ENCODE measurements at places on chromosomes 1 and 21. TPM values are rescaled to one million over a fixed set of nuclear protein-coding genes. Genes with fewer than 3 reads are reported as not detected.

Gene C1QC
- 8.2 TPM for total RNA-seq

- H3K27ac ChIP-seq = no peak overlapping the region
- H3K27me3 ChIP-seq = no peaks in the 10 kb centered on the region
- DNase-seq = no peak
- H3K36me3 ChIP-seq = no peaks in the 10 kb centered on the region
These were observed 12.7 kb upstream of the IKBKE start for GRCh38 chr1:206457408-206458120.

GRCh38 chr1:40983286-40983685 lies 3.8 kb downstream of the CTPS1 start:
- no peak for DNase-seq
- H3K36me3 ChIP-seq = no peaks in the 10 kb centered on the region
- no peak overlapping the region for H3K4me3 ChIP-seq
- no peaks in the 10 kb centered on the region for H3K27me3 ChIP-seq
- H3K27ac ChIP-seq = peak overlapping the region; percentile 98
- peaks cover 5% of the 10 kb centered on the region for H3K4me1 ChIP-seq

- peak overlapping the region; percentile 53 for H3K4me3 ChIP-seq
- H3K27me3 ChIP-seq = no peaks in the 10 kb centered on the region
- DNase-seq = no peak
- H3K27ac ChIP-seq = peak overlapping the region; percentile 96
- H3K36me3 ChIP-seq = no peaks in the 10 kb centered on the region
These were observed 521 bp upstream of the CDC7 start for GRCh38 chr1:91499904-91500755.

DNA sequence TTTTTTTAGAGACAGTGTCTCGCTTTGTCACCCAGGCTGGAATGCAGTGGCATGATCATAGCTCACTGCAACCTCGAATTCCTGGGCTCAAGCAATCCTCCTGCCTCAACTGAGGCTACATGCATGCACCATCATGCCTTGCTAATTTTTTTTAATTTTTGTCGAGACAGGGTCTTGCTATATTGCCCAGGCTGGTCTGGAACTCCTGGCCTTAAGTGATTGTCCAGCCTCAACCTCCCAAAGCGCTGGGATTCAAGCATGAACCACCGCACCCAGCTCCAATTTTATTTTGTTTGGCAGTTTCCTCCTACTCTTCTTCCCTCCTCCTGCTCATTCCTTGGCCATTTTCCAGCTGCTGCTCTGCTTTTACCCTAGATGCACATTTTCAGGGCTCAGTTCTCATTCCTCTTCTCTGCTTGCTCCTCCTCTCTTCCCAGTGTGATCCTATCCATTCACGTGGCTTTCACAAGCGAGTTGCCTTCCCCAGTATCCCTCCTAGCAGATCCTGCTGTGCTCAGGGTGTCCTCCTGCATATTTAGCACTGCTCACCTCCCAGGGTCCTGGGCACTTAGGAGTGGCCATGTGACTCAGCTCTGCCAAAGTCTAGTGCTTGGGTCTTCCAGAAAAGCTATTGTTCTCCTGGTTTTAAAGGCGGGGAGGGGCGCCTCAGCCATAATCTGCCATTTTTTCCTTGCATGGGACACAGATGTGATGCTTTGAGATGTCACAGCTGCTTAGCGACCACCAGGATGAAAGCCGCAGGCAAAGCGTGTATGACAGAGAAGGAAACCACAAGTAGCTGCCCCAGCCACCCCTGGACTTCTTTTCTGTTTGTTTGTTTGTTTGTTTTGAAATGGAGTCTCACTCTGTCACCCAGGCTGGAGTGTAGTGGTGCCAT lies 33.7 kb downstream of the PSEN2 start:
- peak; percentile 62 for DNase-seq
- no peaks in the 10 kb centered on the region for H3K36me3 ChIP-seq
- no peaks in the 10 kb centered on the region for H3K4me1 ChIP-seq
- H3K27me3 ChIP-seq = no peaks in the 10 kb centered on the region
- H3K4me3 ChIP-seq = no peak overlapping the region

- H3K27me3 ChIP-seq = no peaks in the 10 kb centered on the region
- H3K27ac ChIP-seq = no peak overlapping the region
- H3K4me3 ChIP-seq = no peak overlapping the region
- DNase-seq = no peak
- H3K36me3 ChIP-seq = no peaks in the 10 kb centered on the region
- peaks cover 1% of the 10 kb centered on the region for H3K4me1 ChIP-seq
These were observed 19.5 kb downstream of the USP25 start for GRCh38 chr21:15749082-15749860.

GRCh38 chr1:243946253-243946652 lies 96.2 kb upstream of the AKT3 start:
- no peaks in the 10 kb centered on the region for H3K4me1 ChIP-seq
- no peak overlapping the region for H3K27ac ChIP-seq
- H3K27me3 ChIP-seq = no peaks in the 10 kb centered on the region
- H3K36me3 ChIP-seq = no peaks in the 10 kb centered on the region
- H3K4me3 ChIP-seq = no peak overlapping the region

Gene HTR6
- total RNA-seq = not detected

All from uterus (tissue), 4 donors.